ENCODE measurements at places on chromosomes 7 and 10.

GRCh38 chr10:78650122-78650521, 418.6 kb upstream of the ZMIZ1 start:
- DNase-seq, result no peak

GRCh38 chr7:155796381-155797261, 15.6 kb downstream of the SHH start:
- DNase-seq, result no peak

DNA sequence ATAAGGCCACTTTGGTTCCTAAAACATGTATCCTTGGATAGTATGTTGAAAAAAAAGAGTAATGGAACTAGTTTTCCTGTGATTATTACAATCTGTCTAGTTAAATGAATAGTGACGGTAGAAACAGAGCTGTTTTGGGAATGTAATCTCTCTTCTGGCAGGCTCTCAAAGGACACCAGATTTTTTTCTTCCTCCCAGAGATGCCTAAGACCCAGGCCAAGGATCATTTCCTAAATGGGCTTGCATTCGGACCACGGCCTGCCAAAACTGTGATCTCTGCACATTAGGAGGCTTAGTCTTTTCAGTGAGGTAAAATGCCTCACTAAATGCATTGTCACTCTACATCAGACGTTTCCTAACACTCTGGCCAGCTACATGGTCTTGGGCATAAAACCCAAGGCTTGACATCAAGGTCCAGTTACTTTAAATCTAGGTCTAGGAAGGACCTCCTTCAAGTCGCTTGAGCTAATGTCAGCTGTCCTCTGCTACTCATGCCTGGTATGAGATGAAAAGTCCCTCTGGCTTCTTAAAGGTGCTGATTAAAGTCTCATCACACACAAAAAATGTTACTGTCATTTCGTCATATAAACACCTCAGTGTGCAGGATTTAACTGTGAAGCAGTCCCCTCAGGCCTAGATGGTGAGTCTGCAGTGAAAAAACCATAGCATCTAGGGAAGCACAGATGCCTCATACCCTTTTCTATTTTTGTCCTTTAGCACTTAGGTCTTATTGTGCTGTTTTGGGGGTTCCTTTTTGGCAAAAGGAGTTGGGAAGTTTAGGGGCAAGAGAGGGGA, 47.7 kb downstream of the DLD start:
- DNase-seq, result no peak

DNA sequence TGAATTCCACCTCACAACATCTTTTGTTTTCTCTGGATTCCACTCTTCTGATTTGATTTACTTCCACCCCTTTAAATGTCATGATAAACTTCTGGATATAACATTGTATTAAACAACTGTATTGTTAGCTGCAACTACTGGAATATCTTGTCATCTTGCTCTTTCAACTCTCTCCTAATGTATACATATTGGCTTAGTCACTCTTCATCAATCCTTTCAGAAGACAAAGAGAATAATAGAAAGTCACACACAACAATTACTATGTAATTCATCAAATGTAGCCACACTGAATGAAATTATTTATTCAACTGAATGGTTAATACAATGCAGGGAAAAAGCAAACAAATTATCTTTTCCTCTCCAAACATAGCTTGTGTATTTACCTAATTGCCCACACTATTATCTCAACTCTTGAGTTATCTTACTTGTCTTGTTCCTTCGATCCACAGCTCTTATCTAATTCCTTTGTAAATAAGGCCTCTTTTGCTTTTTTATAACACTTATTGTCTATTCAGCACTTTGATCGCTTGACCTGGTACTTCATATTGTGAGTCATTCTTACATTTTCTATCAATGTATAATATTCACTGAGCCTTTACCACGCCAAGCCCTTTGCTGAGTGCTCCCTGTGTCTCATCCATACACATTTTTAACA, 16.7 kb downstream of the SEMA3A start:
- peak; percentile 26 for DNase-seq

DNA sequence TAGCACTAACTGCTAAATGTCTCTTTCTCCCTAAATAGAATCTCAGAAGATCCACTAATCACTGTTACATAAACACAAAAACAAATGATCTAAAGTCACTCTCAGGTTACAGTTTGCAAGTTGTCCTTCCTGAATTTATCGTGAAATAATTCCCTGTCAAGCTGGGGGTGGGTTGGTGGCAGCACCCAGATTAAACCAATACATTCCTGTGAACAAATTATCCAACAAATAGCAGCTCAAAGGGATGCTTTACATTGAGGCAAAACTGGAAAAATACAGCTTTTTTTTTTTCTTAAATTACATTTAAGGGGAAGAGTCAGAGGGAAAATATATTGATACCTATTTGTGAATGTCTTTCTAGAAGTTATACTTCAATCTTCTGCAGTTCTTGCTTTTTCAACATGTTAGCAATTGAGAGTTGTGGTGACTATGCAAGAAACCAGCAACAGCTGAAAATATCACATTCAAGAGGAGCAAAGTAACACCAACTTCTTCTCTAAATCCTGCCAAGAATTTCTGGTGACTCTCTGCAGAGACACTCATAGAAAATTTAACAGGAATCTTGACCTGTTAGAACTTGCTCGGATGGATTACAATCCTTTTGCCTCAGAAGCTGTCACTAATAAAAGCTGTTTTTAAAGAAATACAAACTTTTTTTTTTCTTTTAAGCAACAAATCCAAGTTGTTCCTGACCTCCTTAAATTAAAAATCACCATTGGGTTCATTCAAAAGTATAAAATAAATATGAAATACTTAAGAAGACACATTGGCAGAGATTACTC, 18.9 kb downstream of the LMOD2 start:
- DNase-seq, result no peak

Data from NCI-H1092 (cell line).